ENCODE measurements at places on chromosomes 4 and X.

DNA sequence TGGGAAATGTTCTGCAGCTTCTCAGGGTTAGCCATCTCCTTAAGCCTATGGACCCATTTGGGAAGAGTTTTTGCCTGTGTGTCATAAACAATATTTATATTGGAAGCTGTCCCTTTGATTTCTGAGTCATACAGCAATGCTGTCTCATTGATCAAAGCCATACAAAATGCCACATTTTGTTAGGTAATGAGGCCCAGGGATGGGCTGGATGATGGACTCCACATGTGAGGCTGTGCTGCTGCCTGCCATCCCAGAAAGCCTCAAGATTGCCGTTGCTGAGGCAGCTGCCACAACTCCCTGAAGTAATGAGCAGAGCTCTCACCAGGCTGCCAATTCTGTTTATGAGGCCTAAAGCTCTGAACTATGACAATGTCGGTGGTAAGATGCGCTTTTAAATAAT is 12.2 kb upstream of the GJB1 start:
- no peak for DNase-seq

- no peak for DNase-seq
Measured at GRCh38 chr4:68748181-68748991, 67.4 kb upstream of the UGT2B10 start.

DNA sequence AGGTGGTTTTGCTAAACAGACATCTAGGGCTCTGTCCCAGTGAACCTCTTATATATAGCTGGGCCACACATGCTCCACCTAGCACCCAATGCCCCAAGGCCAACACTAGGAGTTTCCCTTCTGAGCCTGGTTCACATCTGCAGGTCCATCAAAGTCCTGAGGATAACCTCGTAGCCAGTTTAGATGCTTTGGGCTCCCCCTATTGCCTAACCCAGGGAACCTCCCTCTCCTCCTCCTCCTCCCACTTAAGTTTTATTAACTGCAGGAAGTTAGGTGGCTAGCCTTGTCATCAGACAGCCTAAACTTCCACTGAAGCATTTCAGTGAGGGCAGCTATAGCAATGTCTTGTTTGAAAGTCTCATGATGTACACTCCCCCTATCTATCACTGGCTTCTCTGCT is 88.0 kb downstream of the GUCY2F start:
- no peak for DNase-seq

- no peak for DNase-seq
Measured at GRCh38 chr4:151690164-151690870, 70.5 kb downstream of the GATB start.

DNA sequence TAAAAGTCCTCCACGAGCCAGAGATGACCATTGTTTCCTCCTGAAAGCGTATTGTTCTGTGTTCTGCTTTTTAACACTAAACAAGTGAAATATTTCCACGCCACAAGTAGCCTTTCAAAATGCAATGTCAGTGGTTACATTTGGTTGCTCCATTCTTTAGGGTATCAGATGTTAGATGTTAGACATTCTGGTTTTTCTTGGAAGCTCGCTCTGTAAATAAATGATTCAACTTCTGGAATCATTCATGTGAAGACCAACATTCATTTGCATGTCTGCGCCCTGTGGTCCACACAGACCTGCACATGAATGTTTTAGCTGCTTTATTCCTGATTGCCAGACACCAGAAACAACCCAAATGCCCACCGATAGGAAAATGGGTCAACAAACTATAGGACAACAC is 38.0 kb upstream of the HELT start:
- no peak for DNase-seq

DNA sequence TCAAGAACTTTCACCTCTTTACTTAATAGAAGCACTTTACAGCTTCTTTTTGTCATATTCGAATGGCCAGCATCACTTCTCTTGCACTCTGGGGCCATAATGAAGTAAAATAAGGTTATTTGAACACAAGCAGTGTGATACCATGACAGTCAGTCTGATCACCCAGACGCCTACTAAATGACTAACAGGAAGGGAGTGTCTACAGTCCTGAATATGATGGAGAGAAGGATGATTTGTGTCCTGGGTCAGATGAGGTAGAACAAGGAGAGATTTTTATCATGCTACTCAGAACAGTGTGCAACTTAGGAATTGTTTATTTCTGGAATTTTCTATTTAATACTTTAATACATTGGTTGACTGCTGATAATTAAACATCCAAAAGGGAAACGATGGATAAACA is 284.2 kb upstream of the F9 start:
- DNase-seq = no peak

GRCh38 chr4:7654550-7655445 is 220.1 kb upstream of the PSAPL1 start:
- DNase-seq = no peak

DNA sequence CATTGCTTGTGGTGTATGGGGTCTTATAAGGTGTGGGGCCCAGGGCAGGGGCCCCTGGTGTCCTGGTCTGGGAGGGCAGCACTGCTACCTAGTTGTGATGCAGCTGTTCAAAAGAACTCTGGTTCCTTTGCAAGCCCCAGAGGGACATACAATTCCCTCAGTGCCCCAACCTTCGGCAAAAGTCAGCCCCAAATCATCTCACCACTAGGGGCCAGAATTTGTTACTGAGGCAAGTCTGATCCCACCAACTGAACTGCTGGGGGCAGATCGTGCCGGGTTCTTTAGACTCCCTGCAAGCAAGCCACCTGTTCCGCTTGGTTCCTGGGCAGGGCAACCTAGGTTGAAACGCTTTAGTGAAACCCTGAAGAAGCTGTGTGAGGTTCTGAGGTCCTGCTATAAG is 180.1 kb upstream of the S100G start:
- DNase-seq = no peak

DNA sequence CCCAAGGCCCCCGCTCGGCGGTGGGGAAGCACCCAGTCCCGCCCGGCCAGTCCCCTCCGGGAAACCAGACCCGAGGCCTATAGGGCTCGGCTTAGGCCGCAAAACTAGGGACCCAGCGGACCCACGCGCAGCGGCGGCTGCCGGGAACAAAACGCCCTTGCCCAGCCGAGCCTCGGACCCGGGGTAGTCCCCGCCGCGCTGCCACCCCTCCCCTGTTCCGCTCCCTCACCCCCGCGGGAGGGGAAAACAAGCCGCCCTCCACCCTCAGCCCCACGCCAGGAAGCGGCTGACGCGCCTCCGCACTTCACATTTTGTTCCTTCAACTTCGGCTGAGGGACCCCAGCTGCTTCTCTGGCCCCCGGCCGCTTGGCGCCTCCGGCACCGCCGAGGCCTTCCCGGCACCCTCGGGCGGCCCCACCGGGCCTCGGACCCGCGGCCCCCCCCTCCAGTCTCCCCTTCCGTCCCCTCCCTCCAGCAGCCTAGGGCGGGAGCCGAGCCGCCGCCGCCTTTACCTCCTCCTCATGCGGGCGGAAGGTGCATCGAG is 694 bp downstream of the PDS5A start:
- no peak for DNase-seq

GRCh38 chr4:1402021-1402515 is 4.2 kb downstream of the NKX1-1 start:
- no peak for DNase-seq

DNA sequence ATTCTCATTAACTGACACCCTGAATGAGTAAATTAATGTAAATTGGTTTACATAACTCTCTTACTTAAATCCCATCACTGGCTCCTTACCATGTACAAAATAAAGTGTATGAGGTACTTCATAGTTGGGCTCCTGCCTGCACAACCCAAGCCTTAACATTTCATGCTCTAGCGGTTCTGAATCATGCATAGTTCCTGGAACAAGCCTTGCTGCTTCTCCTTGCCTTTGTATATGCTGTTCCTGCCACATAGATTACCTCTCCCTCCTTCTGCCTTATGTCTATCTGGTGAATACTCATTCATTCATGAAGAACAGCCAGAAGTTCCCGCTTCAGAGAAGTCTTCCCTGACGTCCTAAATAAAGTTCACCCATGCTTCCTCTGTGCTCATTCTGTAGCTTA is 594.7 kb downstream of the SMARCA1 start:
- DNase-seq = no peak

- DNase-seq = no peak
Measured at GRCh38 chr4:99968330-99968729, 18.3 kb upstream of the H2AZ1 start.

- no peak for DNase-seq
Measured at GRCh38 chr4:86544310-86544966, 49.7 kb upstream of the PTPN13 start.

DNA sequence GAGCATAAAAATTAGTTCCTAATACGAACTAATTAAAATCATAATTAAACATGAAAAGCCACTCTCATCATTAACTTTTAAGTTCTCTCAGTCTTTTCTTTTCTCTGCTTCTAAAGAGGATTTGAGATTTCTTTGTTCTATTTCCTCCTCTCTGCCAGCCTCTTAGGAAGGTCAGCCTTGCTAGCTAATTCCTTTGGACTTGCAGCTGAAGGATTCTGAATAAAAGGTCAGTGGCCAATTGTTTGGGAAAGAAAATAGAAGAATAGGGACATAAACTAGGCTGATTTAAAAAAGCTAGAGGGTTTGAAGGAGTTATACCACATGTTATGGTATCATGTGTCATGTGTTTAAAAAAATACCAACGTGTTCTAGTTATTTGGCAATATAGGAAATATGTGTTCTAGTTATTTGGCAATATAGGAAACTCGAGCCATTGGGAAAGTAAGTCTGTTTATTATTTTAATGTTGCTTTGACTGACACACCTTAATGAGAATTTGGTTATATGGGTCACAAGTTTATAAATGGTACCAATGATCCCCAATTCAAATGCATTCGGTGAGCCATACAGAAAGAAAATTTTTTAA is 1668.7 kb upstream of the PCDH7 start:
- no peak for DNase-seq

- no peak for DNase-seq
Measured at GRCh38 chr4:82721819-82722423, 76.7 kb downstream of the SCD5 start.

DNA sequence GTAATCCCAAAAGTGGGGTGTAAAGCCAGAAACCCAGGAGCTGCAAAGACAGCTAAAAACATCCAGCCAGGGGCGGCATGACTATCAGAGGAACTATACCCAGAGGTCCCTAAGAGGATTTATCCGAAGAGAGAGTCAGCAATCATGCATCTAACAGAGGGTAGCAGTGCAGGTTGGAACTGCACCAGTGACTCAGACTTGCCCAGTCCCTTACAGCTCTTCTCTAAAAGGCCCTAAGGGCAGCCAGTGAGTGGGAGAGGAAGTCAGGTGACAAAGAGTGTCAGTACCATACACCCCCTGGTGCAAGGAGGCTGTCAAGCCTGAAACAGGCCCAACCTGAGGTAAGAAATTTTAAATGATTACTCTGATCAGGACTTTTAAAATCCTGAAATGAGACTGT is 88.1 kb downstream of the CAMK2D start:
- no peak for DNase-seq

DNA sequence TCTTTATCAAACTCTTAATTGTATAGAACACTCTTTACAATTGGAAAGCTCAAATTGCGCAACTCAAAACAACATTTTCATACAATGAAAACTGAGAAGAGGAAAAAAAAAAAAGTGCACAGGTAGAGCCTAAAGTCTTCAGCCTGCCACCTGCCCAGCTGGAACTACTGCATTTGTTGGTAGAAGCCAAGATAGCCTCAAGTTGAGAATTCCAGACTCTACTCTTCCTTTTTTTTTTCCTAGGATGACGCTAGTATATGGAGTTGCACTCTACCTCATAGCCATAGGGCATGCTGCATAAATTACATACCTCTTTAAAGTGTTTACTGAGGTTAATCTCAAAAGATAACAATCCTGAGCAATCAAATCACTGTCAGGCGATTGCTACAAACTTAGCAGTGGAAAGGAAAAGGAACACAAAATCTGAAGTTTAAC is 13.6 kb downstream of the ABCG2 start:
- no peak for DNase-seq

DNA sequence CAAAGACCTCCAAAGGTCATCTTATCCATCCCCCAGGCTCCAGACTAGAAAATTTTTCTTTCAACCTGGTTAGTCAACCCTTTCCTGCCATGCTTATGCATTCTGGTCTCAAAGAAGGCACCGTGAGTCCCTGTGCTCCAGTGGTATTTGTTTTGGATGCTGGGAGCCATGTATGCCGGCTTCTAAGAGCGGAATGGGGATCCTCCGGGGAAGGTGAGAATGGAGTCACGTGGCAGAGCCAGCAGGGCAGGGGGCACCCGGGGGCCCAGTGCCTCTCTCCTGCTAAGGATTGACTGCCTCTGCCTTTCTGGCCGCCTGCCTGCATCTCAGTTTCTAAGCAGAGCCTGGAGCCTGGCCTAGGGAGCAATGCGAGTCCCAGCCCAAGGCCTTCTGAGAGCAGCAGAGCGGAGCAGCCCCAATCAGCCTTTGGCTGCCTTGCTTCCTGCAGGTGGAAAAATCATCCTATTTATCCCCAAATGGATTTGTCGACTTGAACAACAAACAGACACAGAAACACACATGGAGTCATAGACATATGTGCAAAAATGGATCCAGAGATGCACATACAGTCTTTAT is 141.0 kb downstream of the PJA1 start:
- DNase-seq = no peak

- no peak for DNase-seq
Measured at GRCh38 chr4:139682741-139683151, 17.1 kb downstream of the MGST2 start.

DNA sequence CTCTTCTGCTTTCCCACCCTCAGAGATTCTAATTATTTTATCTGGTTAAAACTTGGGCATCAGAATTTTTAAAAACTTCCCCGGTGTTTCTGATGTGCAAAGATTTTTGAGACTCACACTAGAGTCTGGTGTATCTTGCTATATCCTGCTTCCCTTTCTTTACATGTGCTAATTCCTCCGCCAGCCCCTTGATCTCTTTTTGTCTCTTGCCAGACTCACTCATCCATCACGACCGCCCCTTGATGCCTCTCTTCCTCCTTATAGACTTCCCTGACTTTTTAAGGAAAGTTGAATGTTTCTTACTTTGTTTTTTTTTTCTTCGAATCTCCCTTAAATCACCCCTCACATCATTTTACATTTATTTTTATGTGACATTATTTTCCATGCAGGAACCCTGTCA is 274.9 kb upstream of the PITX2 start:
- no peak for DNase-seq

DNA sequence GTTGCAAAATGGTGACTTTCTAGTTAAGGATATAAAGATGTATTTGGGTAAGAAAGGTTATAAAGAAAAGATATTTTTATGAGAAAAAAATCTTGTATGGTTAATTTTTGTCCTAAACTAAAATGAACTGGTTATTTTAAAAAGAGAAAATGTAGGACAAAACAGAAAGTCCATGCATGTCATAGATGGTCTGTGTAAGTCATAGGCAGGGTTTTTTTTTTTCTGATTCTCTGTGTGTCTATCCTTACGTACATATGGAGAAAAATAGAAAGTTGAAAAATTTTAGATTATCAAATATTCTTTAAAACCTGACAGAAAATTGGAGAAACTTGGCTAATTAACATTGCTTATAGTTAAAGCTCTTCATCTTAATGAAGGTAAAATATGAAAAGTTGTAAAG is 493.4 kb downstream of the IQCM start:
- no peak for DNase-seq

Data from NCI-H2227 treated with DMSO at 0.1 percent for 48 hours (cell line).